ENCODE measurements at places on chromosomes 12 and 14.

DNA sequence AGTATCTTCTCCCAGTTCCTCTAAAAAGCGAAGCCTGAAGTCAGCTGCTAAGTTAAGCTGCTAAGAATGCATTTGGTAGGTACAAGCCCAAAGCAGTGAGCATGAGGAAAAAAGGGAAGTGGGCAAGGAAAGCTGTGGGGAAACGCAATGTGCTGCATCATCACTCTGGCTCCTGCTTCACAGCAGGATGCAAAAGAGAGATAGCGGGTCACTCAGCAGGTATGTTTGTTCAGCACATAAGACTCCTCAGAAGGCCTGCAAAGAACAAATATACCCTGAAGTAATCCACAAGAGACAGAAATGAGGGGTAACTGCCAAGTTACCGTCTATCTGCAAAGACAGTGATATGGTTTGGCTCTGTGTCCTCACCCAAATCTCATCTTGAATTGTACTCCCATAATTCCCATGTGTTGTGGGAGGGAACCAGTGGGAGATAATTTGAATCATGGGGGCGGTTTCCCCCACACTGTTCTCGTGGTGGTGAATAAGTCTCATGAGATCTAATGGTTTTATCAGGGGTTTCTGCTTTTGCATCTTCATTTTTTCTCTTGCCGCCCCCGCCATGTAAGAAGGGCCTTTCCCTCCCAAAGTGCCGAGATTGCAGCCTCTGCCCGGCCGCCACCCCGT, 127.4 kb upstream of the EGLN3 start:
- no peak for DNase-seq

- no peak for DNase-seq
Measured at GRCh38 chr14:55702511-55702910, 122.5 kb downstream of the KTN1 start.

GRCh38 chr14:95123891-95124579, 33.3 kb downstream of the DICER1 start:
- no peak for DNase-seq

DNA sequence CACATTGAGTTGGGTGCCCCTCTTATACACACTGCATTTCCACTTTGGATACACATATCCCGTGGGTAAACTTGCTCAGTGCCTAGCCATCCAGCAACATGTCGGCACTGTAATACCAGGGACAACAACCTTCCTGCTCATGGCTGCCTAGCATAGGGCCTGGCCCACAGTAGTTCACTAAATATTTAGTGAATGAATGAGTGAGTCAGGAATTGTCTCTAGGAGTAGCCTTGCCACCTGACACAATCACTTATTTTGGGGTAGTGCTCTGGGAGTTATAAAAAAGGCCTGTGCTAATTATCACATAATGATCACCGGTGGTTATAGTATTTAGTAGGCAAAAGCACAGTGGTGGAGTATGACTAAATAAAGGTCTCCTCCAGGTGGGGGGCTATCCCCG, 8.5 kb upstream of the NUMB start:
- DNase-seq, result no peak

DNA sequence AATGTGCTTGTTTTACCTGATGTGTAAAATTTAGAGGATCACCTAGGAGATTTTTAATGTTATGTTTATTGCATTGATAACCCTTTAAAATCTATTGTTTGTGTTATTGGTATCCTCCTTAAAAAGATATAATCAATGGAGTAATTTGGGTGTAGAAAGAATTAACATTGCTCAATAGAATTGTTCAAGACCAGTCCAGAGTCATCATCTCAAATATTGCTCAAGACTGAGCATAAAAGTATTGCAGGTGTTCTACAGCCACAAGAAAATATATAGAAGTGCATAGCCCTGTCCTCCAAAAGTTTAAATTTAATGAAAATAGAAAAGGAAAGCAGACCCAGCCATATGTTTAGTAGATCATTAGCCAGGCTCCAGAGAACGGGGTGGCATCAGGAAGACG, 102.5 kb upstream of the ARID2 start:
- DNase-seq, result no peak

GRCh38 chr14:54503486-54503885, 6.2 kb upstream of the CGRRF1 start:
- no peak for DNase-seq

- no peak for DNase-seq
Measured at GRCh38 chr14:96725232-96725631, 72.0 kb upstream of the VRK1 start.

- DNase-seq, result no peak
Measured at GRCh38 chr14:90487031-90487430, 90.2 kb downstream of the CALM1 start.

- no peak for DNase-seq
Measured at GRCh38 chr12:29782285-29782870, 1.4 kb downstream of the TMTC1 start.
